ENCODE measurements at places on chromosomes 12 and 14.
A peak's percentile ranks its signal among the peaks of the same experiment; 100 is the strongest.

GRCh38 chr12:69720750-69721149 lies 17.9 kb upstream of the RAB3IP start:
- DNase-seq: no peak

DNA sequence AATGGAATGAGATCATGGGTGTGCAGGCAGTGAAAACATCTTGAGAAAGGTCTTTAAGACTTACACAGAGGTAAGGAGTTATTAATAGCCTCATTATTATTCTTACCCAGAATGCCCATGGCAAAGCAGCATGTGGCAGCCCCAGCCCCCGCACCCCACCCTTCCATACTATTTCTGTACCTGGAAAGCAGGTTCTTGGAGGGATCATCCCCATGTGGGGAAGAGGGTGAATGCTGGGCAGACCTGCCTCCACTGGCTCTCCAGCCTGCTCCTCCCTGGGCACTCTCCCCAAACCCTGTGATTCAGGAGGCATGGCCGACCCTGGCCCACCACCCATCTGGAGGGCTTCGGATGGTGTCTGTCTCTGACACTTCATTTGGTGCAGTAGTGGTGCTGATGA lies 28.3 kb downstream of the NPC2 start:
- no peak for DNase-seq

DNA sequence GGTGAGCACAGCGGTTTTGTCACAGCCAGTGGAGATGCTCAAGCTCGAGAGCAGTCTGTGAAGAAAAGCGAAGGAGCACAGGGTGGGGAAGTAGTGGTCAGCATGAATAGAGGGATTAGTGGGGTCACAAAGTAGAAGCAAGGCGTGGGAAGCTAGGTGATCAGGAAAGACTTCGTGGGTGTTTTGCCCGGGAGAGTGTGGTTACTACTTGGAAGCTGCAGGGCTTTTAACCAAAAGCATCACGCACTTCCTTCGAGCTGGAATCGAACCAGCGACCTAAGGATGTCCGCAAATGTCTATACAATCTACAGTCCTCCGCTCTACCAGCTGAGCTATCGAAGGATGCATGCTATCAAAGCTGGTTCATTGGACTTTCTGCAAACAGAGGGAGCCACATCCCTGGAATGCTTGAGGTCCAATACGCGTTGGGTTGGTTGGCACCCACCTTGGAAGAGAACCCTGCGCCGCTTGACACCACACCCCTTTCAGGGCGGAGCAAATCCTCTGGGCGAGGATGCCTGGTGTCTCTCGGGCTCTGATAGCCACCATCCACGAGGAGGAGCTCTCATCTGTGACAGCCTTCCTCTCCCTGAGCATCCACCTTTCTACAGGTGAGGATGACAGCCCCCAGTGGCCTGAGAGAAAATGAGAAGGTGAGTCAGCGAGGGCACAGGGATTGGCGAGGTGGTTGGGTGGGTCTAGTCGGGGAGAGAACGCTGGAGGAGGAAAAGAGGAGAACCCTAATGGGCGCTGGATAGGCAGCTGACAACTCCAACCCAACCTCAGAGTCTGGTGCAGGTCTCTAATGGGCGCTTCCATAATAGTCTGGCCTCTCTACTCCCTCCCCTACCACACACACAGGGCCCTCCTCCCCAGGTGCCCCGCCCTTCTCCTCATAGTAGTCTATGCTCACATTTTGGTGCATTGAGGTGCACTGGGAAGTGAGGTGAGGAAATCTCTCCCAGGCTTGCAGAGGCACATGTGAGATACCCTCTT lies 16.0 kb upstream of the OR6S1 start:
- no peak for DNase-seq

DNA sequence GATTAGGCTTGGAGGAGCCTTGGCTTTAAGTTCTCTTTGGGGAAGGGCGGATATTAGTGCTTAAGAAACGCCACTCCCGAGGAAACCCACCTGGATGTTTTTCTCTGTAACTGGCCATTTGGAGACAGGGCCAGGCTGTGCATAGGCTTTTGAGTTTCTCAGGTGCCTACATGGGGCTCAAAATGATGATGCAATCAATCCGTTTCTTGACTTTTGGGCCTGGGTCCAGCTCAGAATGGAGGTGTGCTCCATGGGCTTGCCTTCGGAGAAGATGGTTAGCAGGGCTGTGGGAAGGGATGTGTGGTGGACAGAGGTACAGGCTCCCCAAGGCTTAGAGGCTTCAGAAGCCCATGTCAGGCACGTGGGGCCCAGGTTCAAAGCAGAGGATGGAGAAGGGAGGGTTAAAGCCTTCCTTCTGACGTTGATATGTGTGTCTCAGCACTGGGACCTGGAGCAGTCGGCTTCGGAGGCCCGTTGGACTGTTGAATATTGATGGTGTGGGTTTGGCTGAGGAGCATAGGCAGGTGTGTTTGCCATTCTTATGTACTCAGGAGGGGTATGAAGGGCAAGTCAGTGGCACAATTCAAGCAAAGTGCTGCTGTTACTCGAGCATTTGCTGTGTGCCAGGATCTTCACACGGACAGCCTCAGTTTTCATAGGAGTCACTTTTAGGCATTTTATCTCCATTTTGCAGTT lies 82.8 kb downstream of the SLC25A47 start:
- no peak for DNase-seq

DNA sequence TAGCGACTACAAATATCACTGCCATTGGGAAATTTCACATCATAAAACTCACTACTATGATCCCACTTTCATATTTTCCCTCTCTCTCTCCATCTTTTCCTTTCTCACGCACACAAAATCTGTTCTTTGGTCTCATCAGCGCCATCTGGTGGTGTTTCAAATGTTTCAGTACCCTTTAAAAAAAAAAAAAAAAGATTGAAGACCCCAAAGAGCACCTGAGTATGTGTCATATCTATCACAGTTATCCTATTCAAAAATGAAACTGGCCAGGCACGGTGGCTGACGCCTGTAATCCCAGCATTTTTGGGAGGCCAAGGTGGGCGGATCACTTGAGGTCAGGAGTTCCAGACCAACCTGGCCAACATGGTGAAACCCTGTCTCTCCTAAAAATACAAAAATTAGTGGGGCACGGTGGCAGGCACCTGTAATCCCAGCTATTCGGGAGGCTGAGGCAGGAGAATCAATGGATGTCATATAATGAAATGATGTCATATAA lies 72.4 kb downstream of the TTC9 start:
- DNase-seq: peak; percentile 33

DNA sequence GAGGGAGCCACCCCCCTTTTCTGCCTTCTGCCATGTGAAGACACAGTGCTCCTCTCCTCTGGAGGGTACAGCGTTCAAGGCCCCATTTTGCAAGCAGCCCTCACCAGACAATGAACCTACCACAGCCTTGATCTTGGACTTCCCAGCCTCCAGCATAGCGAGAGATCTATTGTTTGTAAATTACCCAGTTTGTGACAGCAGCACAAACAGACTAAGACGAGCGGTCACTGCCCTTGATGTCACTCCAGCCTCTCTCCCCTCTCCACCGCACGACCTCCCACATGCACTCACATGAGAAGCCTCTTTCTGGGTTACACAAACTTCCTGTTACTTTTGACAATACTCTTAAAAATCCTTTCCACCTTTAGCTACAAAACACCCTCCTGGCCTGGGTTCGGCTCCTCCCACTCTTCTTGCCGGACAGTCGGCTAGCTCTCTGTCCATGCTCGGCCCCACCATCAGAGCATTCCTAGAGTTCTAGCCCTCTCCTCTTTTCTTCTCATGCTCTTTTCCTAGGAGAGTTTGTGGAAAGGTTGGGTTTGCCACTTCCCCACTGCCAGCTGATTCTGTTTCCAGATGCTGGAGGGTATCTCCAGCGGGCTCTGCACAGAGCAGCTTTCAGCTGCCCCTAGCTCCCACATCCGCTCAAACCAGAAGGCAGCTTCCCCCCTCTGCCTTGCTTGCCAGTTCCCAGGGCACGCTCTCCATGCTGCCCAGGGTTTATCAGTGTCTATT lies 124.3 kb downstream of the FOXN3 start:
- no peak for DNase-seq
